Left lobe of liver (tissue), 2 donors: ENCODE measurements at places on chromosomes 16 and 17.

DNA sequence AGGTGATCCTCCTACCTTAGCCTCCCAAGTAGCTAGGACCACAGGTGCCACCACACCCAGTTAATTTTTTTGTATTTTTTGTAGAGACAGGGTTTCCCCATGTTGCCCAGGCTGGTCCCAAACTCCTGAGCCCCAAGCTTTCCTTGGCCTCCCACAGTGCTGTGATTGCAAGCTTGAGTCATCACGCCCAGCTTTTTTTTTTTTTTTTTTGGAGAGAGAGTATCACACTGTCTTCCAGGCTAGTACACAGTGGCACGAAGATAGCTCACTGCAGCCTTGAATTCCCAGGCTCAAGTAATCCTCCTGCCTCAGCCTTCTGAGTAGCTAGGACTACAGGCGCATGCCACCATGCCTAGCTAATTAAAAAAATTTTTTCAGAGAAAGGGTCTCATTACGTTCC is 27.2 kb downstream of the HEATR9 start:
- no peak for DNase-seq

GRCh38 chr17:57286399-57287105 is 30.2 kb downstream of the MSI2 start:
- DNase-seq: no peak

- no peak for DNase-seq
Observed at GRCh38 chr16:19688396-19689024, 29.5 kb downstream of the KNOP1 start.

DNA sequence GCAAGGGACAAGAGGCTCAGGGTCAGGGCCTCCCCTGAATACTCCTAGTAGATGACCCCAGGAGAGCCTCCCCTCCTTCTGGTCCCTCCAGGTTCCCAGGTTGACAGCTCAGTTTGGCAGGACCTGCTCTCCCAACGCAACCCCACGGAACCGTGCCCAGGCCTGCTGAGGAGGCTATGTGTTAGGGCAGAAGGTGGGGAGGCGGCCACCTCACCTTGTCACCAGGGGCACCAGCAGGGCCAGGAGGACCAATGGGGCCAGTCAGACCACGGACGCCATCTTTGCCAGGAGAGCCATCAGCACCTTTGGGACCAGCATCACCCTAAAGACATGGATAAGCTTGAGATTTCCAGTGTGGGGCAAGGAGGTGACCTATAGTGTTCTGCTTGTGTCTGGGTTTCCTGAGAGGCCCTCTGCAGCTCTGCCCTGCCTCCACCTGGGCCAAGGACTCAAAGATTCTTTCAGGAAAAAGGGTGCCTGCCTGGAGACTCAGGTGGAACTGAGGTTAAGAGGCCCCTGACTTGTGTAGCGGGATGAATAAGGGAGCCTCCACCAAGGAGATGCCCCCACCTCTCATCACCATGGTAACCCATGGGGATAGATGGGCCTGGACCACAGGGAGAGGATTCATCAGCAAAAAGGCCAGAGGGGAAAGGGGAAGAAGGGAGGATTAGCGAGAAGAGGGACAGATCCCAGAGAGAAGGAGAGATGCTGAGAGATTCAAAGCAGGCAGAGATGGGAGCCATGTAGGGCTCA is 10.7 kb downstream of the COL1A1 start:
- no peak for DNase-seq

DNA sequence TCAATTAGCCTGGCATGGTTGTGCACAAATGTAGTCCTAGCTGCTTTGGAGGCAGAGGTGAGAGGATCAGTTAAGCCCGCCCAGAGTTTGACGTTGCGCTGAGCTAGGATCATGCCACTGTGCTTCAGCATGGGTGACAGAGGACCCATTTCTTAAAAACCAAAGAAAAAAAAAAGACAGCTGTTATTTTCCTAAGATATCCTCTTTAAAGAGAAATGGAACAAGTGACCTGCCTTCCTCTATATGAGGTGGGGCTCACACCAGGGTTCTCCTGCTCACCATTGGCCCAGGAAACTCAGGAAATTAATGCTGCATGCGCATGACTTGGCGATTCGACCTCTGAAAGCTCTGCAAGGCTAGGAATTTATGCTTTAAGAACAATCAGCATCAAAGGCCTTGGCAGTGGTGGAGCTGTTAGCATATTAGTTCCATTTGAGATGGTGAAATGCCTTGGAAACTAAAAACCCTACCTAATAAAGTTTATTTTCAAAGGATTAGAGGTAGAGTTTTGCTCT is 108.3 kb downstream of the RBFOX1 start:
- DNase-seq: no peak

DNA sequence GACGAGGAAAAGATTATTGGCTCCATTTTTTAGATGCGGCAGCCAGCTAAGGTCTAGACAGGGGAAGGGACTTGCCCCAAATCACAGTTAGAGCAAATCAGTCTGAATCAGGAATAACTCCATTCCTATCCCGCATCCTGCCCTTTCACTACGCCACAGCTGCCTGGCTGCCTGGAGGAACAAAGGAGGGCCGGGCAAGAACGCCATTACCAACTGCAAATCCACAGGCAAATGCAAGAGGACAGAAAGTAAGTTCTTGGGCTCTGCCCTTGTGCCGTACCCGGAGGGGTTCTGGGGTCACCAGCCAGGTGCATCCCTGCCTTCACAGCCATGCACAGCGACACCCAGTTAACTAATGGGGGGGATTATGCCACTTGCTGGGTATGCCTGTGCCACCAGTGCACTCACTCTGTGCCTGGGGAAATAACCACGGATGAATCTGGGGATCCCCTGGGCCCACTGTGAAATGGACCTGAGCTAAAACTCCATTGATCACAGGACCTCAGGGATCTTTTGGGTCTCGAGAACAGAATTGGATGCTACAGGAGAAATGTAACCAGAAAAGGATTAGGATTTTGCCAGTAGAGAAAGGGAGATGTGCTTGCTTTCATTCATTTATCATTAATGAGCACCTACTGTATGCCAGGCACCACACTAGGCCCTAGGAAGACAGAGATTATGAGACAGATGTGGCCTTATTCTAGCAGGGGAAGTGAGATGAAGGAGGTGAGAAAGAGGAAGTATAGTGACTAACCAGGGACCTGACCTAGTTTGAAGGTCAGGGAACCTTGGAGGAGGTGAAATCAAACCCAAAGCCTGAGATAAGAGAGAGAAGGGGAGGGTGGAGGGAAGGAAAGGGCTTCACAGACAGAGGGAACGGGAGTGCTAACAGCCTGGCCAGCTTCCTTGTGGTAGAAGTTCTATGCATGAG is 17.7 kb downstream of the BCL7C start:
- no peak for DNase-seq

DNA sequence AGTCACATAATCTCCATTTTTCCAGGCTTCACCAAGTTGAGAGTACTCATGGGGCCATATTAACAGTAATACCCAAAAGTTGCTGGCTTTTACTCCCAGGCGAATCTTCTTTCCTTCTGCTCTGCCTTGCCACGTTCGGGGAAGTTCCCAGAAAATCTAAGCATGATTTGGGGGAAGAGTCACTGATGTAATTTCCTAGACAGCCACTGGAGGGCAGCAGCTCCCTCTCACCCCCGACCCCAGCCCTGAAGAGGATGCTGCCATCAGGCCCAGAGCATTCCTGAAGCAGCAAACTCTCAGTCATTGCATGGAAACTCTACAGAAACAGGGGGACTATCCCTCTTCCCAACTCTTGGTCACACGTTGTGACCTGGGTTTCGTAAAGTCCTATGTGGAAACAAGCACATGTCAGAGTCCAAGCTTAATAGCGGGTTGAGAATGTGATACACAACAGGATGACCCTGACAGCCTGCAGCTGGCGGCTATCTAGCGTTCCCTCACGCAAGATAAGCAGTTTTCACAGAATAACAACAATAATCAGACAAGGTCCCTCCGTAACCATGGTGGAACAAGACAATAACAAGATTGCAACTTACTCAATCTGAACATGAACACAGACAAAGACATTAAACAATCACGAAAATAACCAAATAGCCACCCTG is 43.8 kb upstream of the DHX40 start:
- DNase-seq: peak; percentile 70

GRCh38 chr17:42920106-42920900 is 19.7 kb downstream of the G6PC1 start:
- no peak for DNase-seq

- no peak for DNase-seq
Observed at GRCh38 chr17:57939797-57940196, 15.4 kb downstream of the CUEDC1 start.

- DNase-seq: no peak
Observed at GRCh38 chr16:2044541-2044940, 3.1 kb downstream of the NTHL1 start.

GRCh38 chr17:82215095-82215971 is 2.7 kb upstream of the CCDC57 start:
- no peak for DNase-seq

GRCh38 chr17:78324391-78325075 is 35.3 kb downstream of the SOCS3 start:
- DNase-seq: peak; percentile 56

DNA sequence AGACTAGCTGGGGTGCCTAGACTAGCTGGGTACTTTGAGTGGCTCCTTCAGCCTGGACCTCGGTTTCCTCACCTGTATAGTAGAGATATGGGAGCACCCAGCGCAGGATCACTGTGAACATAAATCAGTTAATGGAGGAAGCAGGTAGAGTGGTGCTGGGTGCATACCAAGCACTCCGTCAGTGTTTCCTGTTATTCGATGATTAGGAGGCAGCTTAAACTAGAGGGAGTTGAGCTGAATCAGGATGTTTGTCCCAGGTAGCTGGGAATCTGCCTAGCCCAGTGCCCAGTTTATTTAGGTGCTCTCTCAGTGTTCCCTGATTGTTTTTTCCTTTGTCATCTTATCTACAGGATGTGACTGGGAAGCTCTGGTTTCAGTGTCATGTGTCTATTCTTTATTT is 8.4 kb upstream of the TMEM235 start:
- DNase-seq: no peak
